Mucosa of gallbladder (tissue), 1 donor: ENCODE measurements at places on chromosomes 11 and 22. TPM values are rescaled to one million over a fixed set of nuclear protein-coding genes. Genes with fewer than 3 reads are reported as not detected.

Gene ANO5
- total RNA-seq: 10.4 TPM

Gene SHISAL1
- 3.8 TPM for total RNA-seq

Gene LRRC10B
- 0.46 TPM for total RNA-seq

DNA sequence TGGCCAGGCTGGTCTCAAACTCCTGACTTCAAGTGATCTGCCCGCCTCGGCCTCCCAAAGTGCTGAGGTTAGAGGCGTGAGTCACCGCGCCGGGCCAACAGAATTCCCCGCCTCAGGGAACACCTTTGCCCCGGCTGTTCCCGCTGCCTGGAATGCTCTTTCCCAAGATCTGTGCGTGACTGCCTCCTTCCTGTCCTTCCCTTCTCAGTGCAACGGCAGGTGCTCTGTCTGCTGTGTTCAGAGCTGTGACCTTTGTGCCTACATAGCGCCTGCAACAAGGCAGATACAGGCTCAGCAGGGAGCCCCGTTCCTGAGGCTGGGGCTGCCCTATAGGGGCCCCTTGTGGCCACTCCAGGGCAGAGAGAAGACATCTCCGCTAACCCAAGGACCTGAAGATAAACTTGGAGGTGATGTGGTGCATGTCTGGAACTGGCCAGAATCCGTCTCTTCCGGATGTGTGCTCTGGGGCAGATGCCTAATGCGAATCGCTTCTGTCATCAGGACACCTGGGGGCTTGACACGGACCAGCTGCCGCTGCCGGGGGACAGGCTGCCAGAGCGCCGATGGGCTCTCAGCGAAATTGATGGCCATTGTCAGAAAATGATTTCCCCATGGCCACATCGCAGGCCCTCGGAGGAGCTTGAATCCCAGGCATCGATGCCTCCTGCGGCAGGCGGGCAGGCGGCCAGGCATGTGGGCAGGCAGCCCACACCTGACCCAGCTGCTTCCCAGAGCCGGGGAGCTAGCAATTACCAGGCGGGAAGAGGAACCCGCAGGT, 43.5 kb upstream of the TCF20 start:
- peak; percentile 58 for DNase-seq

DNA sequence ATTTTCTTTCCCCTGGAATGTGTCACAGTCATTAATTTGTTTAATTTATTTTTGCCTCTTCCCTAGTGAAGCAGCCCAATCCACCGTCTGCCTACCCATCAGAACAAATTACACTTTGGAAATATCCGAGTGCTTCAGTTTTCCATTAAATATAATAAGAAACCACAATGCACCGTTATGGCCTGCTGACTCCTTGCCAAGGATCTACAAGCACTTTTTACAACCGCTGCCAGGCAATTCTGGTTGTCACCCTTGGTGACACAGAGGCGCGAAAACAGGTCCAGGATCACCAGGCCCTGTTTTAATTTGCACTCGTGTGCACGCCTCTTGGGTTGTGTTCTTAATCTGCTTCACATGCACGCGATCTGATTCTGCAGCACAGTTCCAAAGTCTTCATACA, 43.9 kb downstream of the KIRREL3 start:
- DNase-seq: no peak

DNA sequence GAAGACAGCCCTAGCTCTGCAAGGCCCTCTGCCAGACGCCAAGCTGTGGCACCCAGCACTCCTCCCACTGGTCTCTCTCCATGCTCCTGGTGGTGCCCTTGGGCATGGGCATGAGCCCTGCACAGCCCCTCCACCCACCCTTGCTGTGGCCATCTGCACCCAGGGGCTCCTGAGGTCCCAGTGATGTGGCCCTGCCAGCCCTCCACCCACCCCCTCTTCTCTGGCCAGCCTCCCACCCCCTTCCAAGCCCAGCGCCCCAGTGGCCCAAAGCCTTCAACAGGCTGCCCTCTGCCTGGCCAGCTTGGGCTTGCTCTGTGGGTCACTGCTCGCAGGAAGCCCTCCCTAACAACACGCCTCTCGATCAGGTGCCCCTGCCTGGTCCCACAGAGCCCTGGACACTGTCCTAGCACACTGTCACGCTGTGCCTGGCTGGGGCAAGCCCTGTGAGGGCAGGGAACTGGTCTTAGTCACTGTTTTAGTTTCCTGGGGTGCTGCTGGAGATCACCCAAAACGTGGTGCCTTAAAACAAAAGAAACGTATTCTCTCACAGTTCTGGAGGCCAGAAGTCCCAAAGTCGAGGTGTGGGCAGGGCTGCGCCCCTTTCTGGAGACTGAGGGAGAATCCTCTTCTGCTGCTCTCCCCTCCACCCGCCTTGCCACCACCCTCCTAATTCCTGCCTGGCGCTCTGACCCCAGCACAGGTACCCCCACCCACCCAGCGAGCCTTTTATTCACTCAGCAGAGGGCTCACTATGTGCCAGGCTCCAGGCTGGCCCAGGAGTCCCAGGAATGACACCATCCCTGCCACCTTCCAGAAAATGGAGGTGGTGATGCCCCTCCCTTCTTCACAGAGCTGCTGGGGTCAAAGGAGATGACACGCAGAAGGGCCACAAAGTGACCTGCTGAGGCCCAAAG, 14.7 kb downstream of the SULT4A1 start:
- no peak for DNase-seq
